ENCODE measurements at places on chromosomes 7 and 10. TPM values are rescaled to one million over a fixed set of nuclear protein-coding genes. Genes with fewer than 3 reads are reported as not detected.

Gene SPDYE5
- 0.56 TPM for polyA plus RNA-seq

Gene CHN2
- polyA plus RNA-seq: 2.1 TPM

DNA sequence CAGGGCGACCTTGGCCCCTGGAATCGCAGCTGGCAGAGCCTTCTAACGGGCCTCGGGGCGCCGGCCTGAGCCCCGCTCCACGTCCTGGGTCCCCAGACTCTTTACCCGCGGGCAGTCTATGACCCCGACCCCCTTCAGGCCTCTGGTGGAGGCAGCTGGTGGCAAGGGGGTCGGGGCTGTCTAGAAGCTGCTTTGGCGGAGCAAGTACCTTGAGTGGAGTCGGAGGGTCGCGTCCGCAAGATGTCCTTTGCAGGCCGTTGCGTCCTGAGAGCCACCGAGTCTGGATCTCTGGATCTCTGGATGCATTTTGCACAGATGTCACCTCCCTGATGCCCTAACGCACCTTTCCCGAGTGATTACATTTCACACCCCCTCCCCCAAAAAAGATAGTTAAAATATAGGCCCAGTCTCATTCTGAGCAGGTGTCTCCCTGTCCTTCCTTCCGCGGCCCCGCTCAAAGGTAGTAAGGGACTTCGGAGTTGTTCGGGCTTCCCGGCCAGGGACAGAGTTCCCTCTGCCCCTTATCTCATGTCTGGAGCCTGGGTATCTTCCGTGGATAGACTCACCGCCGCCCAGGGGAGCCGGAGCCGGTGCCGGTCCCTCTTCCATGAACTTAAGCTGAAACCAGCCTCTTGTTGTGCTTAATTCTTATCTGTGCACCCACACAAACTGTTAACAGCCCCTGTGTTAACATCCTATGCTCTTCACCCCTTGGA lies 457 bp downstream of the ACADSB start:
- no peaks in the 10 kb centered on the region for H3K36me3 ChIP-seq
- H3K27me3 ChIP-seq: no peaks in the 10 kb centered on the region
- peak overlapping the region; percentile 68 for H3K4me3 ChIP-seq
- peaks cover 51% of the 10 kb centered on the region for H3K4me1 ChIP-seq
- H3K27ac ChIP-seq: peak overlapping the region; percentile 91

DNA sequence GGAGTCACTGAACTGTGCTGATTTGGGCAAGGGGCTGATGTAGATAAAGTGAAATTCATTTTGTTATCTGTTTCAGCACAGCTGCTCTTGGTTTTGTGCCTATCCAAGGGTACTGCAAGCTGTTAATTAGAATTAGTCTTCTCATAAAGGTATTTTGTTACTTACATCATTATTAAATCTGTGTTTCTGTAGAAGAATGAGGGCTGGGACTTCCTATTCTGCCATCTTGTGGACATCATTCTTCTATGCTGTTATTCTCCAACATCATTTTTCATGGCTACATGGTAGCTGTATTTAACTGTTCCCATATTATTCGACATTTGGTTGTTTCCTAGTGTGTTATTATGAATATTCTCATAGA lies 76.2 kb upstream of the CCDC71L start:
- no peak overlapping the region for H3K27ac ChIP-seq
- peaks cover 6% of the 10 kb centered on the region for H3K4me1 ChIP-seq
- DNase-seq: no peak
- no peak overlapping the region for H3K4me3 ChIP-seq
- no peaks in the 10 kb centered on the region for H3K36me3 ChIP-seq
- H3K27me3 ChIP-seq: no peaks in the 10 kb centered on the region

Gene FGL2
- polyA plus RNA-seq: 4.6 TPM

DNA sequence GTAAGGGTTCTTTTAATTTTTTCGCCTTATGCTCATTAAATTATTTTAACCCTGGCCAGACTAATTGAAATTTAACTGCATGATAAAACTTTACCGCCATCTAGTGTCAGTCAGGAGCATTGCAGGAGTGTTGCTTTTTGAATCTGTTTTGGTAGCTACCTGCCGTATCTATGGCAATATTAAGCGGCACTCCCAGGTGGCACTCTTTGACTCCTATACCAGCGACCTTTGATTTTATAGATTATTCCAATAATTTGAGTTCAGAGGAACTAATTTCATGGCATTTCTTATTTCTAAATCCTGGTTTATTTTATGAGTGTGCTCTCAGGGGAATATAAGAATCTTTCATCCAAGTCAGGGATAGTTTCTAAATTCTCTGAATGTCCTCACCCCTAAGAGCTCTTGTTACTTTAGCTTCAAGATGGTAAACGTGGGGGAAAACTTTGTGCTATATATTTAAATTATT lies 198.9 kb downstream of the REEP3 start:
- peak; percentile 69 for DNase-seq
- H3K36me3 ChIP-seq: no peaks in the 10 kb centered on the region
- H3K27me3 ChIP-seq: no peaks in the 10 kb centered on the region
- peaks cover 6% of the 10 kb centered on the region for H3K4me1 ChIP-seq
- H3K27ac ChIP-seq: no peak overlapping the region
- H3K4me3 ChIP-seq: no peak overlapping the region

DNA sequence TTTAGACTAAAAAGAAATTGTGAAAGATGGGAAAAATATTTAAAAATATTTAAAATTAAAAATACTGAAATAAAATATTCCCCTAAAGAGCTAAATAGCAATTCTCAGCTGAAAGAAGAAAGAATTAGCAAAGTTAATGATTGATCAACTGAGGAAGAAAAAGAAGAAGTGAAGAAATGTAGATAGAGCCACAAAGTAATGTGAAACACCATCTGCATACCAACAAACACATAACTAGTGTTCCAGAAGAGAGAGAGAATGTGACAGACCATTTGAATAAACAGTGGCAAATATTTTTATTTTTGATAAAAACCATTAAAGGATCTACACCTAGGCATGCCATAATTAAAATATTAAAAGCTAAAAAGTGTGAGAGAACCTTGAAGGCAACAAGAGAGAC lies 784.5 kb upstream of the ZWINT start:
- no peak for DNase-seq
- H3K4me1 ChIP-seq: no peaks in the 10 kb centered on the region
- H3K36me3 ChIP-seq: no peaks in the 10 kb centered on the region
- H3K27me3 ChIP-seq: no peaks in the 10 kb centered on the region

GRCh38 chr10:775245-776075 lies 86.0 kb upstream of the DIP2C start:
- H3K27ac ChIP-seq: no peak overlapping the region
- H3K4me3 ChIP-seq: no peak overlapping the region
- DNase-seq: no peak
- H3K27me3 ChIP-seq: no peaks in the 10 kb centered on the region
- H3K36me3 ChIP-seq: no peaks in the 10 kb centered on the region
- no peaks in the 10 kb centered on the region for H3K4me1 ChIP-seq

Gene FAM3C
- polyA plus RNA-seq: 8.8 TPM

DNA sequence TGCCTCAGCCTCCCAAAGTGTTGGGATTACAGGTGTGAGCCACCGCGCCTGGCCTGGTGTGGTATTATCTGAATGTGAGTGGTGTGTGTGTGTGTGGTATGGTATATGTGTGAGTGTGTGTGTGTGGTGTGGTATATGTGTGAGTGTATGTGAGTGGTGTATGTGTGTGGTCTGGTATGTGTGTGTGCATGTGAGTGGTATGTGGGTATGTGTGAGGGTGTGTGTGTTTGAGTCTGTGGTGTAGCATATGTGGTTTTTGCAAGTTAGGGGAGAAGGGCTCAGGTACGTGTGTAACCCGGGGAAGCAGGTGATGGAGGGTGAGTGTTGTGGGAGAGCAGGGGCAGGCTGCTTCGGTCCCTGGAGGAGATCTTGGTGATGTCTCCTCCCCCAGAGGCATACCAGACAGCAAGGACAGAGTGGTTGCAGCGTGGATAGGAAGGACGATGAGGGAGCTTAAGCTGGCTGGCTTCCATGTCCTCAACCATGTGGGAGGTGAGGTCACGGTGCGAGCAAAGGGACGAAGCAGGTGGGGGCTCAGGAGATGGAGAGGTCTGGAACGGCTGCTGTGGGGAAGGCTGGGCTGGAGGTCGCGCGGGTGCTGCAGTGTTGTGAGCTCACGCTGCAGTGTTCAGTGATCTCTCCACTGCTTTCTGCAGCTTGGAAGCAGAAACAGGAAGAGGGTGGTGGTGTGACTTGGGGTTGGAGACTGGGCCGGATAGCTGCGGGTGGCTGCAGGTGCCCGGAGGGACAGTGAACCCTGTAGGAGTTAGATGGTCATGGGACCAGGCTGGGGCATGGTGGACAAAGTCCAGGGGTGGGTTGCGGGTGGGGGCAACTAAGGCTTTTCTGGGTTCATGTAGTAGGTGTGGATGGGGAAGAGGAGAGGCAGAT lies 5.0 kb downstream of the ZYX start:
- peak overlapping the region; percentile 49 for H3K27ac ChIP-seq
- no peak overlapping the region for H3K4me3 ChIP-seq
- no peaks in the 10 kb centered on the region for H3K27me3 ChIP-seq
- peaks cover 55% of the 10 kb centered on the region for H3K4me1 ChIP-seq

GRCh38 chr7:139574618-139575337 lies 51.3 kb downstream of the CLEC2L start:
- H3K36me3 ChIP-seq: peaks cover 34% of the 10 kb centered on the region
- no peak overlapping the region for H3K4me3 ChIP-seq
- H3K27me3 ChIP-seq: no peaks in the 10 kb centered on the region
- no peak for DNase-seq

DNA sequence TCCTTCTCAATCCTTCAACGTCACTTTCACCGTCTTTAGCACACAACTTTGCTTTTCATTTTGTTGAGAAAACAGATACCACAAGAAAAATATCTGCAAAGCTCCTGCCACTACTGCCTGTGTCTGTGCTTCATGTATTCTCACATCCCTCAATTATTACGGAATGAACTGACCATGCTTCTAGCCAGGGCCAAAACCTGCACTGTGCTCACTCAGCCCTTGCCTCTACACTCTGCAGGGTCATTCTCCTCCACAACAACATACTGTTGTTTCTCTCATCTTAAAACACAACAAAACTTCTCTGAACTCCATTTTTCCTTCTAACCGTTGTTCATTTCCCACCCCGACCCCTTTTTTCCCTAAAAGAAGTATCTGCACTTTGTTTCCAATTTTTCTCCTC lies 29.5 kb downstream of the BMPR1A start:
- no peak for DNase-seq
- no peaks in the 10 kb centered on the region for H3K27me3 ChIP-seq
- no peak overlapping the region for H3K4me3 ChIP-seq
- H3K4me1 ChIP-seq: no peaks in the 10 kb centered on the region
- no peaks in the 10 kb centered on the region for H3K36me3 ChIP-seq
- no peak overlapping the region for H3K27ac ChIP-seq

GRCh38 chr7:32316839-32317238 lies 173.3 kb downstream of the LSM5 start:
- H3K36me3 ChIP-seq: no peaks in the 10 kb centered on the region
- no peak overlapping the region for H3K27ac ChIP-seq
- no peaks in the 10 kb centered on the region for H3K4me1 ChIP-seq
- no peak for DNase-seq
- no peaks in the 10 kb centered on the region for H3K27me3 ChIP-seq

GRCh38 chr10:132231656-132232022 lies 44.9 kb downstream of the DPYSL4 start:
- no peaks in the 10 kb centered on the region for H3K36me3 ChIP-seq
- H3K27me3 ChIP-seq: no peaks in the 10 kb centered on the region
- no peak overlapping the region for H3K4me3 ChIP-seq
- H3K4me1 ChIP-seq: peaks cover 16% of the 10 kb centered on the region
- no peak overlapping the region for H3K27ac ChIP-seq

DNA sequence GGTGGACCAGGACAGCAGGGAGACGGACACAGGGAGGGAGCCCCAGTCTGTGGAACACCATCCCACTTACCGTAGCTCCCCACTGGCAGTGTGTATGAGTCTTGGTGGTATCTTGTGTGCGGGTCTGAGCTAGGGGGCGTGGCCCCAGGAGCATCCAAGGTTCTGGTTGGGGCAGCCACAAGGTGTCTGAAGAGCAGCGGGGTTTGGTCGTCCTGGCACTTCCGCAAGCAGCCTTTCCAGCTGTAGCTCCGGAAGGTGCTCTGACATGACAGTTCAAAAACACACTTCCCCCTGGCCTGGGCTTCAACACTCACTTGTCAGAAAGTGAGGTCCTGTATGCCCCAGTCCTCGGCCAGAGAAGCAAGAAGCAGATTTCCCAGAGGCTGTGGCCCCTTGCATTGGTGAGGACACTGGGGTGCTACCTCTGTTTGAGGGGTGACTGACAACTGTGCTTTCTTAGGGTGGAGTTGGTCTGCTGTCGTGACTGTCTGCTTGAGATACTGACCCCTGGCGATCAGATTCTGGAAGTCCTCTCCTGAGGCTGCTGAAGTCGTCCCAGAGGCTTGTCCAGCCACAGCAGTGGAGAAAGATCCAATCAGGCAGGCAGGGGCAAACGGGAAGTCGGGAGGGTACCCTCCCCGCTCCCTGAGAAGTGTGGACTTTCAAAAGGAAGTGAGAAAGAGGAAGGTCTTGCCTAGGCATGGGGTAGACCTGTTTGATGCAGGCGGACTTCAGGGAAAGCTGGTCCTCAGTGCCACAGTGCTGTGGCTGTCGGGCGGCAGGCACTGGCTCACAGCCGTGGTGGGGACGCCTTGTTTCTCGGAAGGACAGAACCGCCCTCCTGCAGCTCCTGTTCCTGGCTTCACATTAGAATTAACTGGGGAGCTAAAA lies 51.4 kb upstream of the PFKFB3 start:
- peak overlapping the region; percentile 1 for H3K27ac ChIP-seq
- no peak overlapping the region for H3K4me3 ChIP-seq
- peaks cover 47% of the 10 kb centered on the region for H3K4me1 ChIP-seq
- no peaks in the 10 kb centered on the region for H3K27me3 ChIP-seq
- peak; percentile 59 for DNase-seq
- no peaks in the 10 kb centered on the region for H3K36me3 ChIP-seq

GRCh38 chr7:33558549-33559323 lies 346.6 kb upstream of the BMPER start:
- no peak overlapping the region for H3K4me3 ChIP-seq
- H3K36me3 ChIP-seq: no peaks in the 10 kb centered on the region
- no peaks in the 10 kb centered on the region for H3K27me3 ChIP-seq
- no peak for DNase-seq
- H3K27ac ChIP-seq: no peak overlapping the region

Gene ATP5MK
- 548 TPM for polyA plus RNA-seq

- H3K36me3 ChIP-seq: no peaks in the 10 kb centered on the region
- no peaks in the 10 kb centered on the region for H3K27me3 ChIP-seq
- peaks cover 67% of the 10 kb centered on the region for H3K4me1 ChIP-seq
- H3K4me3 ChIP-seq: peak overlapping the region; percentile 21
- no peak for DNase-seq
- no peak overlapping the region for H3K27ac ChIP-seq
Observed at GRCh38 chr10:47256751-47257336, 43.2 kb upstream of the GDF10 start.

Gene TPST1
- 0.24 TPM for polyA plus RNA-seq

Gene PRPS1L1
- polyA plus RNA-seq: not detected

DNA sequence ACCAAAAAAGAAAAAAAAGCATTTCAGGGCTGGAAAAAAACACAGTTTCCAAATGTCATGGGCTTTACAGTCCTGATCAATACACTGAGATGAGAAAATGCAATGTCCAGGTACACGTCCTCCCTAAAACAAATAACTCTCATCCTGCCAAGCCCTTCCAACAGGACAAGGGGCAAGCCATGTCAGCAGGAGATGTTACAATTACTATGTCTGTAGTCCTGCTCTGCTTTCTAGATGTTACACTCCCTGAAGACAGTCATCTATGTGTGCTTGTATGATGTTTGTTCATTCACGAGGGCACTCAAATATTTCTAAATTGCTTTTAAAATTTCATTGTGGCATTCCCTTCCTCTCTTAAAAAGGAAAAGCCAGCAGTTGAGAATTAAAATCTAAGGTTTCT lies 103.2 kb downstream of the SORBS1 start:
- no peaks in the 10 kb centered on the region for H3K36me3 ChIP-seq
- no peak overlapping the region for H3K27ac ChIP-seq
- H3K4me1 ChIP-seq: no peaks in the 10 kb centered on the region
- no peak overlapping the region for H3K4me3 ChIP-seq
- DNase-seq: no peak

Gene TMEM236
- polyA plus RNA-seq: not detected
